ENCODE measurements at places on chromosomes 2 and 18.

- DNase-seq, result no peak
These were observed 471.5 kb downstream of the PIK3C3 start for GRCh38 chr18:42426496-42427015.

- no peak for DNase-seq
These were observed 3.5 kb upstream of the IGFBP5 start for GRCh38 chr2:216698895-216699294.

GRCh38 chr2:217527590-217528202 lies 475.1 kb downstream of the TNS1 start:
- no peak for DNase-seq

DNA sequence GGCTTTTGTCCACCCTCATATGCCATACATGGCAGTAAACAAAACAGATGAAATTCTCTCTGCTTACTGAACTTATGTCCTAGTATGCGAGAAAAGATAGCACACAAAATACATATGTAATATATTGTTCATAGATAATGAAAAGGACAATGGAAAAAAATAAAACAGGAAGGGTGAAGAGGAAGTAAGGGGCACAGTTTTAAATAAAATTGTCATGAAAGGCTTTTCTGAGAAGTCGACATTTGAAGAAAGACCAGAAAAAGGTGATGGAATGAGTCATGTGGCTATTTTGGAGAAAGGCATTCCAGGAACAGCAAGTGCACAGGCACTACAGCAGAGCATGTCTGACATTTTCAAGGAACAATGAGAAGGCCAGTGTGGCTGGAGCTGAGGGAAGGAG lies 56.4 kb downstream of the KCNH7 start:
- DNase-seq, result no peak

DNA sequence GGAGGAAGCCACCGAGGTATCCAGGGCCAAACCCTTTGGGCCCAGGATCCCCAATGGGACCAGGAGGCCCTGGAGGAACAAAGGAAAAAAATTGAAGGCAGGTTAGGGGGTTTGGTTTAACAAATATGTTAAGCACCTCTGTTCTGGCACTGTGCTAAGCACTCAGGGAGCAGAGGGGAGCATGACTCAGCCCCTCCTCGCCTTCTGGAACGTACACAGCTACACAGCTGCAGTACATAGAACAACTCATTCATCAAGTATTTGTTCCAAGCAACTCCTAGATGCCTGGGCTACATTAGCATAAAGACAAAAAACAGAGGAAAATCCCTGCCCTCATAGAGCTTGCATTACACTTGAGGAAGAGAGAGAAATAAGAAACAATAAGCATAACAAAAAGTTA lies 153.6 kb downstream of the COL4A4 start:
- no peak for DNase-seq

DNA sequence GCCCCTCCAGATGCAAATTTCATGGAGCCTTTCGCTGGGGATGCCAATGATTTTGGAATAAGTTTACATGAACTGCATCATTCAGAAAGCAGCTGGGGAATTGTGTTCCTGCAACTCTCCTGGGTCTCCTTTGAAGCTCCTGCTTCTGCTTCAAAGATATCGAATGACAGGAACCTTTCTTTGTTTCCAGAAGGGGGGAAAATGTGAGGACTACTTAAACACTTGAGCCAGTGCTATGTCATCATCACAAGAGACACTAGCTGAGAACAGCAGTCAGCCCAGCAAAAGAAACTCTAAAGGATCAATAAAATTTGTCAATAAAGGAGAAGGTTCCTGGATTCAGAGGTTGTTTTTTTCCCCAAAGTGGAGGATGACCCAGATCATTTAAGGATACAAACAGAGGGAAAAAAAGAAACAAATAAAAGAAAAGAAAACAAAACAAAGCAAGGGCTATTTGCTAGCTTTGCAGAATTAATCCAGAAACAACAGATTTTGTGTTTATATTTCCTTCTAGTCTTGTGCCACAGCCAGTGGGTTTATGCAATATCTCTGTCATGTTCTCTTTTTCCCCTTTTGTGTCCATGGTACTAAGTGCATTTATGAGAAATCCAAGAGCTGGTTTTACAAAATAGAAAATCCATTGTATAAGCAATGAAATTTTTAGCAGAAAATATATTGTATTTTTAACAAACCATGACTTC lies 463.7 kb downstream of the CDH2 start:
- no peak for DNase-seq

DNA sequence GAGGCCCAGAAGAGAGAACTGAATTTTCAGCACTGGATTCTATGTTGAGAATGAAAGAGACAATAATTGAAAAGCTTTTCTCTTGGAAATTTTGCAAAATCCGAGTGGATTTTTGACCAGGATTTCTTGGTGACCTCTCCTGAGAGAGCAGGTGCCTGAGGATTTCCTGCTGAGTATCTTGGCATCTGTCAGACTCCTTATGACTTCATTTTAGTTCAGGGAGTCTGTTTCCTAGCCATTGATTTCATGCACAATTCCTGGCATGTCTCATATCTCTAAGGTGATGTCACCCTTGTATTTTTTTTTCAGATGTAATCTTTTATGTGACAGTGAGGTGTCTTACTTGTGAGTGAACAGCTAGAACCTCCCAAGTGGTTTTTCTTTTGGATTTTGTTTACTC lies 195.9 kb downstream of the NEDD4L start:
- no peak for DNase-seq

GRCh38 chr2:225019105-225019504 lies 23.2 kb downstream of the DOCK10 start:
- no peak for DNase-seq

DNA sequence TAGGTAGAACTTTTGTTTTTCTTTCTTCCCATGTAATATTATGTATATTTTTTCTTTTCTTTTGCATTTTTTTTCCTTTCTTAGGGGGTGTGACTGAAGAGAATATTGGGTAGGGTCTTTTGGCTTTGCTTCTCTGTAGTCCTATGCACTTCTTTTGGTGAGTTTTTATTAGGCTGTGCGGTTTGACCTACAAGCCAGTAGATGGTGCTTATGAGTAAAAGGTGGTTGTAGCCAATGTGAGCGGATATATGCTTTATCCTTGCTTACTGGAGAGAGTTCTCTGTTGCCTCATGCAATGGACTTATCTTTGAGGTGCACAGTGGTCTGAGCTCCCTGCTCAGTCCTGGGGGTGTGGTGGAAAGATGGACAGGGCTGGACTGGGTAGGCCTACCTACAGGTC lies 52.7 kb downstream of the DSEL start:
- DNase-seq, result no peak

- DNase-seq, result no peak
These were observed 87.8 kb downstream of the SLC5A7 start for GRCh38 chr2:108074150-108074549.

DNA sequence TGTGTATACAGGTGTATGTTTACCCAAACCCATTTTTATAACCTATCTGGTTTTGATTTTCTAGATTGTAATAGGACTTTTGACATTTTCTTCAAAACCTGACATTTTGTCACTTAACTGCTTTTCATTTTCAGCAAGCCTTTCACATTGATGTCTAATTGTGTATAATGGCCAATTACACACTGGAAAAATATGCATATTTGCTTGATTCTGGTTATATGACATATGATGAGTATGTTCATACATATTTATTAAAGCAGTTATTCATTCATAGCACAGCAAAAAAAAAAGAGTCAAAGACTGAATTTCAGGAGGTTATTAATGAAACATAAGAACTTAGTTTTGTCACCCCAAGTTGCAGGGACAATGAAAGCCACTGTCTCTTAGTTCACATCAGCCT lies 307.7 kb upstream of the TNP1 start:
- no peak for DNase-seq

GRCh38 chr2:20092226-20092900 lies 40.9 kb upstream of the LAPTM4A start:
- DNase-seq, result no peak

DNA sequence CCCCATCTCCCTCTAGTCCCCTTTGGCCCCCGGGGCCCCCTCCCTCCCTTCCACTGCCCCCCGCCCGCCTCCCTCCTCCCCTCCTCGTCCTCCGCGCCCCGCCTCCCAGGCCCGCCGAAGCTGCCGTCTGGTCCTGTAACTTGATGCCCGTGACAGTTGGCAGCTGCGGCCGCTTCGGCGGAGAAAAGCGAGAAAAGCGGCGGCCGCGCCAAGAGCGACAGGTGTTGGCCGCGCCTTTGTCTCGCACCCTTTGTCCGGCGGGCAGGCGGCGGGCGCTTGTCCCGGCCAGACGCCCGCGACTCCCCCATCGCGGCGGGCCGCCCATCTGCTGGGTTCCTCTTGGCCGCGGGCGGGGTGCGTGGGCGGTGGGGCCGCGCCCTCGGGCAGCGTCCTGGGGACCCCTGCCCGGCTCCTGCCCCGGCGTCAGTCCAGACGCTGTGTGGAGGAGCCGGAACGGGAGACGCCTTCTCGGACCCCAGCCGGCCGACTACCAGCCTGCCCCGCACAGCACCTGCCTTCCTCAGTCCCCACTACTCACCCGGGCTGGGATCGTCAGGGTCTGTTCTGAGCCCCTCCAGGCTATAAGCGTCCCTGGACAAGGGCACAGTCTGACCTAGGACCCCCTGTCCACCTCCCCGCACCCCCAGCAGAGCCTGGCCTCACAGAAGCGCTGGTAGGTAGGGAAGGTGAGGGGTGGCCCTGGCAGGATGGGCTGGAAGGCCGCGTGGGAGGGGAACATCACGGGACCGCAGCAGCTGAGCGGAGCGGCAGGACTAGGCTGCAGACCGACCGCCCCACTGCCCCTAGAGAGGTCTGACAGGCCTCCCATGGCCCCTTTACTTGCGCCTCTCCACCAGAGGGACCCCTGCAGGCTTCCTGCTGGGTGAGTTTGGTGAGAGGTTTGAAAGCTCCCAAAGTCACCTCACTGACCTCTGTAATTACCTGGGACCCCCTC lies 1.2 kb upstream of the HES6 start:
- no peak for DNase-seq

DNA sequence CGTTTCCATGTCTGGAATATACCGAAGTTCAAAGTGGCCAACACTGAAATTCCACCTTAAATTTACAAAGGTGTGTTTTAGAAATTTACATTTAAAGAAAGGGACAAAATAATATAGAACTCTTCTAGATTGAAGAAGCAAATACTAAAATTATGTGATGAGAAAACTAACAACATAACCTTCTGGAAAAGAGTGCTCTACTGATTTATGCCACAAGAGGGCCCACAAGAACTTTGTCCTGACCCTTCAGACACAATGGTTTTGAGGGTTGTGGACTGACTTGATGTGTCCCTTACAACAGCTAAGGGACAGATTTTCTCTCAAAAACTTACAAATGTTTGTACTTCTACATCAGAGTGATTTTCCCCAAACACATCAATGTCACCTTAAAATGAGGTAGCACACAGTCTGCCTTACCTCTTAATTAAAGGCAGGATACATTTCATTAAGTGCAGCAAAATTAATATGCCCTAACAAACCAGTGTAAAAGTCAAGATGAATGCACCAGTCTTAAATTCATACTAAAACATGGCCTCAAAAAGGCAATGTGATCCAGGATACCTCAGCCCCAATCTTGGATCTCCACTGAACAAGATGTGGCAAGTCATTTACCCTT lies 36.2 kb downstream of the EIF2AK3 start:
- peak; percentile 18 for DNase-seq

- DNase-seq, result no peak
These were observed 1425.7 kb downstream of the DSC3 start for GRCh38 chr18:29616867-29617266.

- DNase-seq, result no peak
These were observed 2.3 kb upstream of the VSNL1 start for GRCh38 chr2:17538022-17538843.

DNA sequence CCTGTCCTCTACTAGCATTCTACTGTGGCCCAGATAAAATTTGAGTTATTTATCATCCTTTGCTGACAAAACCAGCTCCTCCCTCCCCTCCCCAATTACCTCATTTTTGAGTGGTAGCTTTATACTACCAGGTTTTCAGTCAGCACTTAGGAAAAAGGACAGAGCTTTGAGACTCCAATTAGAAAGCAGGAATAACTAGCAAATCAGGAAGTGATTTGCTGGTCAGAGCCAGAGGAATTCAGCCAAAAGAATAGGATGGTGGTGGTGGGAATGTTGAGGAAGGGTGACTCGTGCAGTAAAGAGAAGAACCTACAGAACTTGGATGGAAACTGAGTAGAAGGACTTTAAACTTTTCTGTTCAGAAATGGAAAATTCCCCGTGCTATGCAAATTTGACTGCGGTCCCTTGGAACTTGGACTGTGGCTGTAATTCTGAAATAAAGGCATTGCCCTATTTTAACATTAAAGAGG lies 3.7 kb downstream of the MYL12B start:
- DNase-seq, result no peak

- no peak for DNase-seq
These were observed 24.1 kb upstream of the ANXA4 start for GRCh38 chr2:69717861-69718273.

DNA sequence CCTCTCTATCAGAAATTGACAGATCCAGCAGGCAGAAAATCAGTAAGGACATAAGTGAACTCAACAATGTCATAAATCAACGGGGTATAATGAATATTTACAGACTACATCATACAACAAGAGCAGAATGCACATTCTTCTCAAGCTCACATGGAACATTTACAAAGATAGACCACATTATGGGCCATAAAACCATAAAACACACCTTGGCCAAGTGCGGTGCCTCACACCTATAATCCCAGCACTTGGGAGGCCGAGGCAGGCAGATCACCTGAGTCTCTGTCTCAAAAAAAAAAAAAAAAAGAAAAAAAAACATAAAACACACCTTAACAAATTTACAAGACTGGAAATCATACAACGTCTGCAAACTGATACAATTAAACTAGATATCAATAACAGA lies 36.7 kb downstream of the FBXO15 start:
- no peak for DNase-seq

DNA sequence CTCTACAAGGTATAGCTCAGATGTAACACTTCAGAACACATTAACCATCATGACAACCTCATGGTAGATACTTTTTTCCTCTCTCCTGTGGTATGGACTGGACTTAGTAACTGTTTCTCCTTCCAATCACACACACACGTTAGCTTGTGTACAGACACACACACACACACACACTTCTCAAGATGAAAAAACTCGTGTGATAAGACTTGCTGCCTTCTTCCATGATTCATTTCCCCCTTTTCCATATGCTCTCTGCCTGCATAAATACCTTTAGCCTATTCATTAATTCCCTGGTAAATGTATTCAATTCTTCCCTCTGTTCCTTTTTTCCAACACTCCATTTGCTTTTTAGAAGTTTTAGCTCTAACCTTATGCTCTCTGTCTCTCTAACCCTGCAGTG lies 118.9 kb upstream of the TANK start:
- DNase-seq, result no peak

DNA sequence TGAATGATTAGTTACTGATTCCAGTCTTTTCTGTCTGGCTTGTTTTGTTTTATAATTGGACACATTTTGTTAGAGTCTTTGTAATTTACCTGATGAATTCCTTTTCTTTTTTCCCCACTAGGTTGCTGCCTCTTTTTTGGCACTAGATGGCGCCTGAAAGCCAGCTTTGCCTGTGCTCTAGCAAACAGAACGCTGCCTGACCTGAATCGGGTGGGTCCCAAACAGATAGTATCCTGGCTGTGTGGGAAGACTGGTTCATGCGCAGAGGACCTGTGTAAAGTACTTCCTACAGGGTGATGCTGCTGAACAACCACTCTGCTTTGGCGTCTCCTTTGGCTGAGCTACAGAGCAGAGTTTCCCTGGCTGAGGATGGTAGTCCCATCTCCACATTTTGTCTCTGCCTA lies 288.2 kb downstream of the IKZF2 start:
- DNase-seq, result peak; percentile 3

- no peak for DNase-seq
These were observed 109.7 kb upstream of the FAM136A start for GRCh38 chr2:70411483-70412125.

All from activated CD8-positive, alpha-beta memory T cell treated with anti-CD3 and anti-CD28 coated beads for 4 hours (primary cell).